ENCODE measurements at places on chromosomes 7 and 10.

DNA sequence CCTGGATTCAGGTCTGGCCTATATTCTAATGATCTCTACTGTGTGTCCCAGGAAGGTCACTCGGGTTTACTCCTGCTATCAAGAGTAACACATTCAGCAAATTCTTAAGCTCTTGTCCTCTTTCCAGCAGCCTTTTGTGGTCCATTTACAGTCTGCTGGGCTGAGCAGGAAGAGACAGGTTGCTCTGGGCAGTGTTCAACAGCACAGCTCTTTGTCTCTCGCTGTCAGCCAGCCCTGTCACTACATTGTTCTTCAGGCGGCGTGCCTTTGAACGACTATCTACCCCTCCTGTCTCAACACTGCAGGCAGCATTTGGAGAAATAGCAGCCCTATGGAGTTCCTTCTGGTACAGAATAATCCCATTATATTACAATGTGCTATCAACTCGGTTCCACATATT lies 192.2 kb upstream of the TBX20 start:
- DNase-seq = no peak

- DNase-seq = no peak
Measured at GRCh38 chr7:155881471-155882350, 69.4 kb upstream of the SHH start.

DNA sequence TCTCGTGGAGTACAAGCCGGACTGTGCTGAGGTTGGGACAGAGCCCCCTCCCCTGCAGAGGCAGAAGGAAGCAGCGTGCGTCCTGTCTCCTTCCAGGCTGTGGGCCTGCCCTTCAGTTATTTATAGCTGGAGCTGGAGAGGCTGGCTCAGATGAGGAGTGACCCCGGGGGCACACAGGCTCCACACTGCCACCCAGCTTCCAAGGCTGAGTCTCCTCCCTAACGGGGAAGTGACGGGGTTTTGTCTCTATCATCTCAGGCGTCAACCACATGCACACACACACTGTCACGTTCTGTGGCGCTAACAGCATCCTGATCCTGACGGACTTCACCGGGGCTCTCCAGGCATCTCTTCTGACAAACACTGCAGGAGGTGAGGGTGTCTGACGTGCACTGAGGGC lies 25.4 kb downstream of the AMZ1 start:
- peak; percentile 27 for DNase-seq

DNA sequence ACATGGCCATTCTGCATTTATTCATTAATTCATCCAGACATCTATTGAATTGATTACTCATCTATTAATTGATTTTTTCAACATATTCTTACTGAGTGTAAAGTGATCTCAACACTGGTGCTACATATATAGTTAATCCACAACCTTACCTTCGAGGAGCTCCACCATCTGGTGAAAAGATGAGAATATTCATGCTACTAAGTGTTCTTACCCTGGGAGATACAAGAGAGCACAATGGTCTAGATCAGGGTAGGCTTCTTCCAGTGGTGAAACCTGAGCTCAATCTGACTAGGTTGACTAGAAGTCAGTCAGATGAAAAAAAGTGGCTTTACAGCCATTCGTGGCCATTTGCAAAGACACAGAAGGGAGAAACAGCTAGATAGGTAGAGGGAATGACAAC lies 507.4 kb downstream of the ANKRD7 start:
- no peak for DNase-seq
